ENCODE measurements at places on chromosomes 4 and X.

- no peak for DNase-seq
Measured at GRCh38 chr4:163568843-163569242, 74.4 kb downstream of the TMA16 start.

GRCh38 chr4:37873386-37873785, 17.5 kb upstream of the TBC1D1 start:
- DNase-seq: peak; percentile 33

- DNase-seq: no peak
Measured at GRCh38 chrX:21354725-21355124, 19.5 kb upstream of the CNKSR2 start.

DNA sequence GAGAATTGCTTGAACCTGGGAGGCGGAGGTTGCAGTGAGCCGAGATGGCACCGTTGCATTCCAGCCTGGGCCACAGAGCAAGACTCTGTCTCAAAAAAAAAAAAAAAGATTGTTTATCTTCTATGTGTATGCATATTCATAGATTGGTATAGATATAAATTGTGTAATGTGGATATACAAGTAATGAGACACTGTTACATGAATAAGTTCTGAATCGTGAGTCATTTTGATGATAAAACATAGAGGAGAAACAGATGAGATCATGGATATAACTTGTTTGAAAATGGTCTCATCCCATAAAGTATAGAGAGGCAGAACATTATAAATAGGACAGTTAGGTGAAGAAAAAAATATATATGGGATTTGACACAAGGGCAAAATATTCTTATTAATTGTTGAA, 628.0 kb downstream of the IL1RAPL1 start:
- DNase-seq: no peak

GRCh38 chr4:52604215-52604614, 54.9 kb downstream of the USP46 start:
- no peak for DNase-seq

- no peak for DNase-seq
Measured at GRCh38 chr4:94567811-94568210, 116.1 kb downstream of the PDLIM5 start.

DNA sequence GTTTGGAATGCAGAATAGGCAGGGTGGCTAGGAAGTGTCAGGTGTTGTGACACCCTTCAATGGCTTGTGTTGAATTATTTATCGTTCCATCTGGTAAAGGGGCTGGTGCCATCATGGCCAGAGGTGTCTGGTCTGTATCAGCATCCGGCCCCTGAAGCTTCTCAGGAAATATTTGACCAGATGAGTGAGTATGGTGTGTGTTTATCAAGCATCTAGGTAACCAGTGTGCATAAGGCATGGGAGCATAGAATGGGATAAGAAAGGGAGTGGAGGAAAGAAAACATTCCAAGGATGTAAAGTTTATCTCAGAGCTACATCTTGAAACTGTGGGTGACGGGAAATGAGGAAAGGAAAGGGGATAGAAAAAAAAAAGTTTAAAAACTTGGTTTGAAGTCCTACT, 109.4 kb downstream of the KLHL4 start:
- no peak for DNase-seq

GRCh38 chrX:53122013-53122412, 28.1 kb downstream of the KANTR start:
- DNase-seq: no peak

GRCh38 chrX:140687706-140688105, 21.9 kb upstream of the LINC00632 start:
- no peak for DNase-seq

DNA sequence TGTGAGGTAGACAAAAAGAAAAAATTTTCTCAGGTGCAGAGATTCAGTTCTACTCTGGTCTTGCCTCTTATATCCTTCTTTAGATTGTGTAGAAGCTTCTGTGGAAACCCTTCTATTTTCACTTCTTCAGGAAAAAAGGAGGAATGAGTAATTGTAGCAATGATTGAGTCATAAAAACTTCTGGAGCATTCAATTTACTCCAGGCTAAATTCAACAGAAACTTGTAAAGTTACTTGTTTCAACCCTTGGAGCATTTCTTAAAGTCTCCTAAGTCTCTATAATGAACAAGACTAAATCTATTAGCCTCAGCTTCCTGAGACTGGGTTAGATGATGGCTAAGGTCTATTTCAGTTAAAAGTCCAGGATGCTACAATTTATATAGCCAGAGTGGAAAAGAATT, 29.9 kb downstream of the BOD1L1 start:
- DNase-seq: peak; percentile 45

- DNase-seq: peak; percentile 52
Measured at GRCh38 chrX:43655151-43656004, 721 bp upstream of the MAOA start.

DNA sequence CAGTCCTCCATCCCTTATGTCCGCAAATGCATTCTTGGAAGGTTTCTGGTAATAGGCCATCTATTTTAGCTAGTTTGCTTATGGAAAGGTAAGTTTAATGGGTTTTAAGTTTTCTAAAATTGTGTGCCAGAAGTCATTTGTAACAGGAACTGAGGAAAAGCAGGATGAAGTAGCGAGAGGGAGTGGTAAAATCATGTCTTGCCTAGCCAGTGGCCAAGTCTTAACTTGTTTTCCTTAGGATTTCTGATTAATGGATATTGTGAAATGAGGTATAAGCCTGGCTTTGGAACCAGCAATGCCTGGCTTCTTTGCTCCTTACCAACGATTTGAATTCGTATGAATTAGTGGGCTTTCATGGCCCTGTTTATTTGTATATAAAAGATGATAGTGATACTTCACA, 7.3 kb downstream of the SEC24B start:
- DNase-seq: no peak

GRCh38 chr4:69133993-69134392, 37.7 kb downstream of the UGT2B7 start:
- DNase-seq: no peak

DNA sequence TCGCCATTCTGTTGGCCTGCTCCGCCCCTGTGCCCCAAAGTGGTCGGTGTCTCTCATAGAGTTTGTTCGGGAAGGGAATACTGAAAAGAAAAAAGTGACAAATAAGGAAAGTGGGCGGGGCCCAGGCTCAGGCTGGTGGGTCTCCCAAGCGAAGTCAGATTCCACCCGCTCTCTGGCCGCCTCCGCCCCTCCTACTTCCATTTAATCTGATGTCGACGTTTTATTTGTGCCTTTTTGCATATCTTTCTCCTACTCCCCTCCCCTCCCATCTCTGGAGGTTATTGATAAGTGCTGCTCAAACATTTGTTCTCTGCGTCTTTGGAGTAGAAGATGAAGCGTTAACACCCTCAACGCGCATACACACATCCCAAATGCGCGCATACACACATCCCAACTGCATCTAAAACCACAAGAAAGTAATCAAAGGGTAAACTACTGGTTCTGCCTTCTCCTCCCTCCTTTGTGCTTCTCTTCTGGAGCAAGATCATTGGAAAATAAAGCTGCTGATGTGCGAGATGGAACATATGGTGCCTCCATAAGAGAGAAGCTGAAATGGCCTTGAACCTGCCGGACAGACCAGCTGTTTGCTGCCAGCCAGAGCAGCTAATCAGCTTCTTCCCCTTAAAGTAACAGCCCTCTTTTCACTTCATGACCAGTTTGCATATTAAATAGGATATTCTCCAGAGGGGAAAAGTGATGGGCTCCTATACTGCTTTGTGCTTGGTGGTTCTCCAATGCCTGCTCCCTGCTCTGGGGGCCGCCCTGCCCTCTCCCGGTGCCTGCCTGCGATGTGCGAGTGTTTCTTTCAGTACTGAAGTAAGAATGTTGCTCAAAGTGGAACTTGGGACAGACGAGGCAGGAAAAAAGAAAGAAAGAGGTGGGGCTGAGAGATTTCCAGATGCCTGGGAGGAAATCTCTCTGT, 3.1 kb downstream of the MAMLD1 start:
- peak; percentile 54 for DNase-seq

- DNase-seq: no peak
Measured at GRCh38 chr4:112277705-112278448, 7.8 kb downstream of the TIFA start.

- peak; percentile 23 for DNase-seq
Measured at GRCh38 chr4:186190581-186191199, 677 bp upstream of the CYP4V2 start.

GRCh38 chr4:145956288-145956890, 17.8 kb upstream of the ZNF827 start:
- DNase-seq: peak; percentile 52

DNA sequence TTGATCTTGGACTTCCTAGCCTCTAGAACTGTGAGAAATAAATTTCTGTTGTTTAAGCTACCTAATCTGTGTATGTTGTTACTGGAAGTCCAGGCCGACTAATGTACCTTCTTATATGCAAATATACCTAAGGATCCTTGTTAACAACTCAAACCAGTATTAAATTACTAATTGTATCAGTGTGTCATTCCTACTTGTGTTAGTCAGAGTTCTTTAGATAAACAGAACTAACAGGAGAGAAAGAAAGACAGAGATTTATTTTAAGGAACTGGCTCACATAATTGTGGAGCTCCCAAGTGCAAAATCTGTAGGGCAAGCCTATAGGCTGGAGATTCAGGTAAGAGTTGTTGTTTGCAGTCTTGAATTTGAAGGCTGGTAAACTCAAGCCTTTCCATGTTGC, 120.0 kb downstream of the ADGRL3 start:
- peak; percentile 1 for DNase-seq

- peak; percentile 54 for DNase-seq
Measured at GRCh38 chr4:89299153-89299791, 8.3 kb downstream of the GPRIN3 start.

GRCh38 chrX:38654302-38654701, 93.0 kb downstream of the TSPAN7 start:
- DNase-seq: peak; percentile 38

GRCh38 chrX:18455384-18455783, 30.0 kb downstream of the CDKL5 start:
- DNase-seq: peak; percentile 17

GRCh38 chrX:9535101-9535500, 70.2 kb downstream of the TBL1X start:
- no peak for DNase-seq

DNA sequence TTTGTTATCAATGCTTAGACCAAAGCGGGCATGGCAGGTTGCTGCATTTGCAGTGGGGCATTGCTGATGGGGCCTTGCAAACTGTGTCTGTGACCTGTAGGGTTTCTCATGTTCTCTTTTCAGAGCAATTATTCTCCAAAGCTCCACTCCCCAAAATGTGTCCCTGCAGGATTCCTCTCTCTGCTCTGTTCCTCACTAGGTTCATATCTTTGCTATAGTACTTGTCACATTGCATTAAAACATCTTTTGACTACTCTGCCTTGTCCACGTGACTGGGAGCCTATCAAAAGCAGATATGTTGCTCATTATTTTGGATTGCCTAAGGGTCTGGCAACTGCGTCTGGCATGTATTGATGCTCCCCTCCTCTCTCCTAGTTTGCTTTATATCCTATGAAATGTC, 177.7 kb upstream of the MID1 start:
- DNase-seq: no peak

DNA sequence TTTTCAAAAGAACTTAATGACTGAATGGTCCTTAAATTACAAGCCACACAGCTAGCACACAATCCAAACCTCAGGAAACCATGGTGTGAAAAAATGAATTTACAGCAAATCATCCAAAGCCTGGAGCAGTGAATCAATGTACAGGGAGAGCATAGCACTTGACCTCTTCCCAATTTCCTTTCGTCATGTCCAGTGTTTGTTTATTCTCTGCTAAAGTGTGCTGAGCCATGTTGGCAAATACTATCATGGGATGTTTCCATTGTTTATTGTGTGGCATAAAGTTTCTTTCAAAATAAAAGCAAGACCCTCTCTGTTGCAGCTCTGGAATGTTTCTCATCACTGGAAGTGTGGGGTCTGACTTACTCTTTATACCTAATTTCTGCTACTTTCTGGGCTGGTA, 25.4 kb upstream of the FAM47B start:
- DNase-seq: no peak

GRCh38 chrX:85024044-85024443, 20.4 kb downstream of the APOOL start:
- peak; percentile 69 for DNase-seq

- no peak for DNase-seq
Measured at GRCh38 chr4:74018116-74018515, 19.6 kb upstream of the CXCL5 start.

- DNase-seq: no peak
Measured at GRCh38 chr4:1793940-1794808, 1.1 kb downstream of the FGFR3 start.

DNA sequence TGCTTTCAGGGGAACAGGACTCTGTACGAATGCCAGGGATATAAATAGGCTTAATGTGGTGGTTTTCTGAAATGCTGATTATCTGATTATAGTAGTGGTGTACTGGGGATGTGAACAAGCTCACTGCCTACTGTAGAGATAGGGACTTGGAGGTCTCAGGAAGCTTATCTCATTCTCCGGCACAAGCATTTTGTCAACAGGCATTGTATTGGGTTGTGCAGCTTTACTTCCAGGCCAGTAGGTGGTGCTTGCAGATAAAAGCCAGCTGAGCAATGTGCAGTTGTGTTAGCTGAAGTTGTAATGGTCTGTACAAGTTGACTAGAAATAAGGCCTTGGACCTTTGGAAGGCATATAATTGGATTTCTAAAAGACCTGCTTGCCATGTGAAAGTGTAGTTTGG, 49.5 kb upstream of the TMLHE start:
- no peak for DNase-seq

DNA sequence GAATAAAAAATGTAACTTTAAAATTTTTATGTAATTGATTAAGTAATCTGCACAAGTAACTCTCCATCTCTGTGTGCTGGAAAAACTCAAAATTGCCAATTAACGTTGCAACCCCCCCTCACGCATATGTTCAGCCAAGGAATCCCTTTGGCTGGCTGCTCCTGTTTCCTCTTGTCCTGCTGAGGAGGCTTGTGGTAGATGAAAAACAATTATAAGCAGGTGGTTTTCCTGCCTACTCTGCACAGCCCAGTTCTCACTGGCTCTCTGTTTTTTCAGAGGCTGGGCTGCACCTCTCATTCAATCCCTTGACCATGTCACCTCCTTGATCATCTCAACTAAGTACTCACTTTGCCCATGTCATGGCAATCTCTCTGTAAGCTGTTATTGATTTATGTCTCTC, 1068.4 kb downstream of the ARAP2 start:
- DNase-seq: no peak

DNA sequence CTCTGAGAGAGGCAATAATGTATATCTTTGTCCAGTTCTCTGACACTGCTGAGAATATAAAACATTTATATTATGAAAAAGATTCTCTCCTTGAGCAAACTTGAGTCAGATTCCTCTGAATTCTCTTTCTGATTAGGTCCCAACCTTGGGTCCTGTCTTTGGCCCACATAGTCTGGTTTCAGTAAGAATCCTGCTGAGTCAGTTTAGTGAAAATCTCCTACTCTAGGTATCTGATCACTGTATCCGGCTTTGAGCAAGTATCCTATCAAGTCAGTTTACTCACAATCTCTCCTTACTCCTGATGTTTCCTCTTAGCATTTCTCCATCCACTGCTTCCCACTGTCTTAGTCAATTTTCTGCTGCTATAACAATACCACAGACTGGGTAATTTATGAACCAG, 253.9 kb downstream of the OPHN1 start:
- DNase-seq: no peak

DNA sequence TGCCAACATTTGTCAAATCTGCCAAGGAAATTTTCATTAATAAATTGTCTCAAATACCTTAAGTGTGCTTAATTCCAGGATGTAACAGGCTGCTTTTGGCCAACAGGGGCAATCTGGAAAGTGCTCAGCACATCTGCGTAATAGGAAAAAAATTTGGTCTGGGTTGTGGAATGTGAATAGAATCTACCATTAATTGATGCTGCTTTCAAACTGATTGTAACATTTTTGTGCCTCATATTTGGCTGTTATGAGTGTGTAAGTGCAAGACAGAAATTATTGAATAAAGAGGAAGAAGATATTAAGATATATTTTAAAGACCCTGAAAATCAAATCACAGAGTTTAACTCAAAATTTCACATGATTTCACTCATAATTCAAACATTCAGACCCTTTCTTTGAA, 41.1 kb downstream of the REELD1 start:
- no peak for DNase-seq

Measured in kidney tubule cell (primary cell).